Effector memory CD4-positive, alpha-beta T cell (primary cell): ENCODE measurements at places on chromosomes 4 and X.

GRCh38 chr4:4368809-4369580 is 17.9 kb upstream of the NSG1 start:
- DNase-seq: no peak

GRCh38 chr4:39689970-39690369 is 8.0 kb upstream of the UBE2K start:
- DNase-seq: no peak

DNA sequence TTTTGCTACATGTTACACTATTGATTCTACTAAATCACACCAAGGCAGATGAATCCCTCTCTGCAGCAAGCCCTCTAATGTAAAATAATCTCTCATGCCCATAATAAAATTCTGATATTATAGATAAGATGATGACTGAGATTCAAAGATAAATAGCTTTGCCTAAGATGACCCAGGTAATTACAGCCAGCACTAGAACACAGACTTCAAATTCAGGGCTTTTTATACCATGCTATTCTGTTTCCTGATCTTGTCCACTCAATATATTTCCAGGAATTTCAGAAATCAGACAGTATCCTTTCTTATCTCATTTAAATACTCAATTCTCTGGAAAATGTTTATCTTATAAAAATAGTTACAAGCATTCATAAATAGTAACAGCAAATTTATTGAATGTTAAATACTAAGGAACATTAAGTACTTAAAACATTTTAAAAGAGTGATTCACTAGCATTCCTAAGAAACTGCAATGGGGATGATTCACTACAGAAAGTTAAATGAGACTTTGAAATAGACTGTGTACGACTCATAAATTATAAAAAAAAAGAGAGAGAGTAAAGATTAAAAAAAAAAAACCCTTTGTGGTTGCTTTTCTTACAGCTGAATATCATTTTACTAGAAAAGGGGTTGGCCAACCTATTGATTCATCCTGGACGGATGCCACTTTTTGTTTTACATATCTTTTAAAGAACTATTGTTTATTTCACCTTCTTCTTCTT is 45.8 kb upstream of the IL21 start:
- no peak for DNase-seq

GRCh38 chr4:148749403-148749802 is 307.2 kb upstream of the NR3C2 start:
- no peak for DNase-seq

GRCh38 chr4:155542415-155542814 is 124.2 kb upstream of the GUCY1A1 start:
- no peak for DNase-seq

- DNase-seq: no peak
Observed at GRCh38 chr4:42654631-42655268, 2.2 kb downstream of the ATP8A1 start.

DNA sequence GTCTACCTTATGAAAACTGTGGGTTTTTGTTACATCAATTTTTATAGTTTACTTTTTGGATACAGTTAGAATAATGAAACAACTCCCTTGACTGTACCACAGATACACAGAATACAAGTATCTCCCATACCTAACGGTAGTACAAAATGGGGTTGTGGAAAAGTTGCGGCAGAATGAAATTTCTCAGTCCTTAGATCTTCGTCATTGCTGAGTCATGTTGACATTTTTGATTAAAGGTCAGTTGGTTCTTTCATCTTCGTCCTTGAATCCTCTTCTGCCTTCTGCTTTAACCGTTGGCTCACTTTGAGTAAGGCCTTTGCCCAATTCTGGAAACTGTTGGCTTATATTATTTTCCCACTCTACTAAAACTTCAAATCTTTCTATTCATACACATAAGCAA is 75.6 kb downstream of the TRIML1 start:
- no peak for DNase-seq

- no peak for DNase-seq
Observed at GRCh38 chr4:6017030-6017429, 1.2 kb downstream of the C4orf50 start.

GRCh38 chr4:123922847-123923246 is 526.3 kb downstream of the SPRY1 start:
- no peak for DNase-seq

DNA sequence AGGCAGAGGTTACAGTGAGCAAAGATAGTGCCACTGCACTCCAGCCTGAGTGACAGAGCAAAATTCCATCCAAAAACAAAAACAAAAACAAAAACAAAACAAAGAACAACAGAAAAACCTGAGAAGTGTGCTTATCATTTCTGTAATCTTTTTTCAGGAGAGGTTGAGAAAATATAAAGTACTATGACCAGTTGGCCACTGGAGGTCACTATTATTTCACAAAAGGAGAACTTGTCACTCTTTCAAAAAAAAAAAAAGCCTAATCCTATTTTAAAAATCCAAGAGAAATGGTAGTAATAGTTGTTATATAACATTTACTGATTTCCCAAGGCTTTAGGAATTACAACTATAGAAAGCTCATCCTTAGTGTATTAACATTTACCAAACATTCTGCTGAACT is 24.9 kb upstream of the RNF150 start:
- DNase-seq: no peak

DNA sequence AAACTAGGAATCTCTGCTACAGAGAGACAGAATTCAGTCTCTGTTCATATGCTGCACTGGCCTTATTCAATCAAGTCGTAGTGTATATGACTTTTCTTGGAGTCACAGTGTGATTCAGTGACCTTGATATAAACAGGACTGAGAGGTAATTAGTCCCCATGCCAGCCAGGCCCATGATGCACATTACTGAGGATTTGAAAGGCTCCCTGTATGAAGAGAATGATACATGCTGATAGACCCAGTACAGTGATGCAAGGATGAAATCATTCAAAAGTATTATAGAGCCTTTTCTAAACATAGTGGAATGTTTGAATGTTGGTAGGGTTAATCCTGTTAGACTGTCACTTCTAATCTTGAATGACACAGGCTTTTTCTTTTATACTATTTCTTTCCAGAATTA is 34.1 kb downstream of the ANXA3 start:
- no peak for DNase-seq

- DNase-seq: no peak
Observed at GRCh38 chr4:102640669-102641068, 120.1 kb downstream of the MANBA start.

- DNase-seq: no peak
Observed at GRCh38 chrX:100994352-100995281, 25.1 kb downstream of the ARL13A start.

GRCh38 chr4:21577056-21577455 is 371.5 kb downstream of the KCNIP4 start:
- DNase-seq: no peak

GRCh38 chrX:34642849-34643248 is 14.2 kb downstream of the TMEM47 start:
- DNase-seq: no peak

DNA sequence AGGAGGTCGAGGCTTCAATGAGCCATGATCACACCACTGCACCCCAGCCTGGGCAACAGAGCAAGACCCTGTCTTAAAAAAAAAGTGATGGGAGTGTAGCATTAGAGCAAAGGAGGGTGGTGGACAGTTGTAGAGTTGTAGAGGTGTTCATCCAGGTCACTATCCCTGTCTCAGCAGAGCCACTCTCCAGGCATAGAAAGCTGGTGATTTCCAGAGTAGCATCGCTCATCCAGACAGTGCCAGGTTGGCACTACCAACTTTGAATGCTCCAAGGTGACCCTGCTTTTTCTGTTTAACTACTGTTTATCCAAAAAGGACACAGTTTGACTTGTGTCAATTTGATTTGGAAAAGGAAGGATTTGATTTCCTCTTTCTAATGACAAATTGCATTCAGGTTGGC is 147.3 kb downstream of the USP46 start:
- DNase-seq: no peak

DNA sequence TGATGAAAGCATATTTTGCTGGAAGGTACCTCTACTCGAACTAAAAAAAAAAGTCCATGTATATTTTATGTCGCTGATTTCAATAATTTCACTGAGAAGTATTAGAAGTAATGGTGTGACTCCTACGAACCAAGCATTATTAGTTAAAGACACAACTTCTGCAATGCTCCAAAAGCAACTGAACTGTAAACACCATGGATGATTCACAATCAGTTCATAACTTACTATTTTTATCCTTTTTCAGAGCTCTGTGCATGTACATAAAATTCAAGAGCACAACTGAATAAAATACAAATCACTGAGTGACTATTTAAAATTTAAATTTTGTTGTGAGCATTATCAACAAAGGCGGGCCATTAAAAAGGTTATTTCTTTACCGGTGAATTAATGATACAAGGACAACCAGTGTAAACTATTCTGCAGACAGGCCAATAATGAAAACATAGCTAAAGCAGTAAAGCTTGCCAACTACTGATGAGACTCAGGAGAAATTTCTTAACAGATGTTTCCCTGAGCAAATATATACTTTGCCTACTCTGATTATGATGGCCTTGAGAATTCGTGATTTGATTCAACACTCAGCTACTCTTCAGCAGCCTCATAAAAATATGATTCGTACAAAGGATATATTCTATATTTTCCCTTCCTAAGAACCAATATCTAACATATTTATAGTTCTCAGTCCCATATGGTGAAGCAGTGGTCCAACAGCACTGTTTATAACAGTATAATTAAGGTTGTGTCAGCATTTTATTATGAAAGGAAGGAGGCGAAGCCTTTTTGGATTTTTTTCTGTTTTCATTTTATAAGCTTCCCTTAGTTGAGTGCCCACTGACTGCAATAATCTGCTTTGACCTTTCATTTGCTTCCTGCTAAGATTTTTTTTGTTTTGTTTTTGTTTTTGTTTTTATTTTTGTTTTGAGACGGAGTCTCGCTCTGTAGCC is 62.8 kb upstream of the NEIL3 start:
- DNase-seq: no peak

DNA sequence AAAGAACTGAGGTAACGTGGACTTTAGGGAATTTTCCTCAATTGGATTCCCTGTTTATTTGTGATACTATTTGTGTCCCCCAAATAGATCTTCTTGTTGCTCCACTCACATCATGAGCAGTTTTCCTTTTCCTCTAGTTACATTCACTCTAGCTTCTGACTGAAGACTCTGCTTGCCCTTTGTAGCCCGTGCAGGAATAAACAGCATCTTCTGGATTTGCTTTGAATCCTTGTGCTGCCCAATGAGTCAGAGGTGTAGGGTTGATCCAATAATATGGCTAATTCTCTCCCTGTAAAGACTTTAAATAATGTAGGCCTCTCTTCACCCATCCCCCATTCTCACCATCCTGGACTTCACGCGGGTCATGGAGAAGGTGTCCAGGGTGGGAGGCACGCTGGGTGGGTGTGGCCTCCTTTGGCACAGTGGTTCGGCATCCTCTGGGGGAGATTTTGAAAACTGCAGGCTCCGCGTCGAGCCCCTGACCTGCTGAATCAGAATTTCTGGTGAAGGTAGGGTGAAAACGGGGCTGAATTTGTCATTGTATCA is 9.0 kb downstream of the HAND2 start:
- no peak for DNase-seq

DNA sequence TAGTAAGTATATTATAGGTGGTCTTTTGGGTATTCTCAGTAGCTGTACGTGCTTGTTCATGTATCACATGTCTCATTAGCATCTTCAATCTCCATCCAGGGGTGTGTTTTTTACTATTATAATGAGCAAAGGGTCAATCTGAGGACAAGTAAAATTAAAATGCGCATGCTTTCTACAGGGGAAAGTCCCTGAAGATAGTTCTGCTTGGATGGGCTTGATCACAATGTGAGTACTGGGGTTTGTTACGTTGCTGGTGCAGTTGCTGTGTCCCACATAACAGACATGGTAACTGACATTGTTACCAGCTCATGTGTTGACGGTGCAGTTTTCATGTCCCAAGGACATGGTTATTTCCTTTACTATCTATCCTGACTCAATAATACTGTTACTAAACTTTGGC is 65.9 kb downstream of the UCHL1 start:
- no peak for DNase-seq

DNA sequence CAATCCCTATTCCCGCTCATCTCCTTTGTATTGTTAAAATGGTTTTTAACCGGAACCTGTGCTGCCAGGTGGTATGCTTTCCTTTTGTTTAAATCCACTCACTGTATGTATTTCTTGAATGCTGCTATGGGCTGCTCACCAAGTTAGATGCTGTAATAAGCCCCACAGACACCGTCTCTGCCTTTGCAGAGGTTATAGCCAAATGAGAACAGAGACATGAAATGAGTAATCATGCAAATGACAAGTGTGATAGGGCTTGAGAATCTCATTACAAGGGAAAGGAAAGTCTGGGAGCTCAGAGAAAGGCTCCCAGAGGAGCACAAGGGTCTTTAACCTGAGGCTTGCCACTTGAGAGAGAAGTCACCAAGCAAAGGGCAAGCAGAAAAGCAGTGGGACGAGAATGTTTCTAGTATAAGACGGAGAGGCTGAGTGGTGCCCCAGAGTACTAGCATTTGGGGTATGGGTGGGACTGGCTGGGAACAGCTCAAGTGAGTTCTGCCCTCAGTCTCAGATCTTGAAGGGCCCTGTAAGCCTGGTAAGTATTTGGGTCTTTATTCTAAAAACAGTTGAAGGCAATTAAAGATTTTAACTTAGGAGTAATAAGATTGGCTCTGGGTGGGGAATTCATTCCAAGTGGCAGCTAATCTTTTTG is 110.8 kb upstream of the H2AZ1 start:
- no peak for DNase-seq

GRCh38 chr4:162046135-162046534 is 117.7 kb downstream of the FSTL5 start:
- no peak for DNase-seq

GRCh38 chr4:610411-611261 is 14.7 kb upstream of the PDE6B start:
- no peak for DNase-seq

DNA sequence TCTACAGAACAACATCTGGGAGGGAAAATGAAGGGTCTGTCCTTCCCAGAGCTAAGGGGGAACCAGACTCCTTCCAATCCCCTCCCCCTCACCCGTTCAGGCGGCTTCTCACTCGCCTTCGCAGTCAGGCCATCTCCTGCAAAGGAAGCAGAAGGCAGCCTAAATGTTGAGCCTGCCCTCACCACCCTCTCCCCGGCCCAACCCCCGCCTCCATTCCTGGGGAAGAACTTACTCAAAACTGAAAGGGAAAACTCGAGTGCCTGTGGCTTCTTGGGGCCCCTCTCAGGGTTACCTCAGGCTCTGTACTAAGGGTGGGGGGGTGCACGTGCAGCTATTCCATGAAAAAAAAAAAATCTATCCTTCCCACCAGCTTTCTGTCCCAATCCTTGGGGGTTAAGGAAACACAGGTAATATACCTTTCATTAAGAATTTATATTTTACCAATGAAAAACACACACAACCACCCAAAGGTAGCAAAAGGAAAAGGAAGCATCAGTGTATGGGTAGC is 2.4 kb downstream of the ZMYM3 start:
- no peak for DNase-seq

- DNase-seq: no peak
Observed at GRCh38 chr4:179353786-179354185, 1911.5 kb upstream of the AGA start.

- DNase-seq: no peak
Observed at GRCh38 chr4:74772106-74772505, 22.2 kb downstream of the BTC start.

GRCh38 chrX:16836371-16836770 is 33.8 kb downstream of the RBBP7 start:
- DNase-seq: no peak
